Daoy (cell line): ENCODE measurements at places on chromosomes 12 and 14. TPM values are rescaled to one million over a fixed set of nuclear protein-coding genes. Genes with fewer than 3 reads are reported as not detected.
A peak's percentile ranks its signal among the peaks of the same experiment; 100 is the strongest.

Gene G2E3
- total RNA-seq: 51.5 and 67.9 TPM in 2 replicates

Gene CD163
- under 0.01 TPM in 1 of 2 replicates, not detected in the other for total RNA-seq

Gene NID2
- 6.4 and 9.9 TPM in 2 replicates for total RNA-seq

Gene TMEM119
- 0.57 and 1.1 TPM in 2 replicates for total RNA-seq

Gene CELA1
- total RNA-seq: not detected in 2 replicates

- DNase-seq: no peak
Measured at GRCh38 chr12:94460616-94460959, 921 bp upstream of the CEP83 start.

- DNase-seq: peak; percentile 43
Measured at GRCh38 chr14:73787486-73788316, 63.9 kb upstream of the PTGR2 start.

DNA sequence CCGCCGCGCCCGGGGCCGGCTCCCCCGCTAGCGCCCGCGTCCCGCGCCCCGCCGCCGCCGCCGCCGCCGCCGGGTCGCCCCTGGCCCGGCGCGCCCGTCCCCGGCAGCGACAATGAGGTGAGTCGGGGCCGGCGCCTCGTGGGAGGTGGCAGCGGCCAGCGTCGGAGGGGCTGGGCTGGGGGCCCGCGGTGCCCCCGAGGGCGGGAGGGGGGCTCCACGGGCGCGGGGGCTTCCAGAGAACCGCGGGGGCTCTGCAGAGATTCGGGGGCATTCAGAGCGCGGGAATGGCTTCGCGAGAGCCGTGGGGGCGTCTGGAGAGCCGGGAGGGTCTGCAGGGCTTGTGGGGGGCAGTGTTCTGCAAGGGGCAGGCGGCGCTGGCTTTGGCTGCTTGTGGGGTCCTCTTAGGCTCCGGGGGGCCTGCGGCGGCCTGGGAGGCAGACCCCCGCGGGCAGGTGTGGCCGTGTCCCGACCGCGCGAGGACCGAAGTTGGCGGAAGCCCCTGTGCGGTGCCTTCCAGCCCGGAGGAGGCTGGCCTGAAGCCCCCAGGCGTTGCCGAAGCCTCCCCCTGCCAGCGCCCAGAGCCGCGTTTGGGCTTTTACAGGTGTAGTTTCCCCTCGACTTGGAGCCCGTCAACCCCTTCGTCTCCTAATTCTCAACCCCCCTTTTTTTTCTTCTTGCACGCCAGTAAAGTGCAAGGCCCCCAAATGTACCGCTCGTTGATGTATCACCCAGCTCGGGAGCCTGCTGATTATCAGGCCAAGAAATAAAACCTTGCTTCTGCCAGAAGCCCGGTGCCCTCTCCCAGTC, 93.1 kb upstream of the EVL start:
- peak; percentile 32 for DNase-seq

GRCh38 chr12:66156654-66157053, 13.1 kb downstream of the TMBIM4 start:
- DNase-seq: peak; percentile 37

- no peak for DNase-seq
Measured at GRCh38 chr12:92394895-92395294, 249.2 kb upstream of the BTG1 start.

- no peak for DNase-seq
Measured at GRCh38 chr14:75010472-75011093, 7.9 kb downstream of the EIF2B2 start.

DNA sequence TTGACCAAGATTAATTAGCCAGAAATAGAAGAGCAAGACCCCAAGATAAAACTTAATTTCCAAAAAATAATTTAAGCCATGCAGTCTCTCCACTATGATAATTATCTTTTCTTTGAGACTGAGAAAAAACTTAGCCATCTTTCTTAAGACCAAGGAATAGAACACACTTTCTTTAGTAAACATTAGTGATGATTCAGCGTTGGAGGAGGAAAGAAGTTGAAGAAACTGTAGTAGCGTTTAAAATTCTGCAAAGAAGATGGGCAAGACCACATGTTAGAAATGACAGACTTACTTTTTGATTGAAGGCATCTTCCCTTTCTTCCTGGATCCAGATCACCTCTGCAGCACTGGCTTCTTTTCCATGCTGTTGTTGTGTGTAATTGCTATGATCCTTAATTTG, 124.8 kb upstream of the RASSF8 start:
- no peak for DNase-seq

DNA sequence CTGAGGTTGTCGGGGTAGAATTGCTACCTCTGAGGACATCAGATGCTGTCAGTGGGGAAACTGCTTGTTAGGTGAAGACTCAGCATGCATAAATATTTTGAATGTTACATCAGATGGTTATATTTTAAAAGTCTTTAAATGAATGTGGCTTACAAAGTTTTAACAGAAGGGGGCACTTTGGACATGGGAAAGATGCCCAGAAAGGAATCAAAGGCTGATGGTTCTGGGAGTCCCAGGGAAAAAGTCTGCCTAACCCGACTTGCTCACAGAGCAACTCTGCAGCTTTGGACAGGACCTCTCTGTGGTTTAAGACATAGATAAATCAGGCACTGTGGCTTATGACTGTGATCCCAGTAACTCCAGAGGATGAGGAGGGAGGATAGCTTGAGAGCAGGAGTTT, 474.9 kb downstream of the ATP23 start:
- peak; percentile 32 for DNase-seq

- no peak for DNase-seq
Measured at GRCh38 chr12:22677781-22678574, 53.0 kb downstream of the ETNK1 start.

- no peak for DNase-seq
Measured at GRCh38 chr12:16300736-16301135, 23.3 kb upstream of the SLC15A5 start.

DNA sequence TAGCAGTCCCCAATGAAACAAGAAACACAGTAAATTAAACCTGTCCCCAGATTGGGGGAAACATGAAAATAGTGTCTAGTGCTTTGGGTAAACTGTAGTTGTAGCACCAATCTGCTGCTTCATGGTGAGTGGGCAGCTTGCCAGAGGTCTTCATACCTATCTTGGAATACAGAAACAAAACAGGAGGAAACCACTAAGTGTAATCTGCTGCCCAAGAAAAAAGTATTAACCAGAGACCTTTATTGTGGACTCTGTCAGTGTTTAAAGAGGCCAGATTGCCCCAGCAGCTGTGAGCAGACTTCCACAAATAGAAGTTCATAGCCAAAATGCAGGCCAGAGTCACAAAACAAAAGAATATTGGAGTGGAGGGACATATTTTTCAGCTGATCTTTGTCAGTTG, 2.3 kb downstream of the ISCU start:
- no peak for DNase-seq
